Activated CD8-positive, alpha-beta T cell treated with anti-CD3 and anti-CD28 coated beads, Interleukin-2, amount 10 ng/mL, durations not matched to agents 7 days and 5 days (primary cell): ENCODE measurements at places on chromosomes 2 and 18.

- no peak for DNase-seq
Measured at GRCh38 chr2:225683258-225683657, 283.7 kb downstream of the NYAP2 start.

GRCh38 chr2:69422198-69422597 lies 15.0 kb downstream of the NFU1 start:
- no peak for DNase-seq

DNA sequence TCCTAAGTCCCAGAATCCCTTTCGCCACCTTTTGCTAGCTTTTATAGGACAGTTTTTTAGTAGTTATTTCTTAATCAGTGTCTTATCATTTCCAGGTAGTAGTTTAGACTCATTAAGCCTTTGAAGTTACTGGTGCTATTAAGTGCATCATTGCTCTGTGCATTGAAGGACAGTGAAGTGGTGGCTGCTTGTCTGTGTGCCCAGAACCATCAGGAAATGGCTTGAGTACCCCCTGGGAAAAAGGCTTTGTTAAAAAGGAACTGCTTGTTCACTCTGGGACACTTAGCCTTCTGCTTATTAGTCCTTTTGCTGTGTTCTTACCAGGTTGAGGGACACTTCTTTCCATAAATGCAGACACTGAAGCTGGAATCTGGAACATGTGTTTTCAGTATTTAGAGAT lies 30.0 kb downstream of the DTNA start:
- no peak for DNase-seq

- DNase-seq = no peak
Measured at GRCh38 chr2:229270551-229271410, at the start of gene PID1. Gene PID1, minus strand, starts transcription at chr2:229271287. Its CDS starts 244 bp downstream, at chr2:229271043.

DNA sequence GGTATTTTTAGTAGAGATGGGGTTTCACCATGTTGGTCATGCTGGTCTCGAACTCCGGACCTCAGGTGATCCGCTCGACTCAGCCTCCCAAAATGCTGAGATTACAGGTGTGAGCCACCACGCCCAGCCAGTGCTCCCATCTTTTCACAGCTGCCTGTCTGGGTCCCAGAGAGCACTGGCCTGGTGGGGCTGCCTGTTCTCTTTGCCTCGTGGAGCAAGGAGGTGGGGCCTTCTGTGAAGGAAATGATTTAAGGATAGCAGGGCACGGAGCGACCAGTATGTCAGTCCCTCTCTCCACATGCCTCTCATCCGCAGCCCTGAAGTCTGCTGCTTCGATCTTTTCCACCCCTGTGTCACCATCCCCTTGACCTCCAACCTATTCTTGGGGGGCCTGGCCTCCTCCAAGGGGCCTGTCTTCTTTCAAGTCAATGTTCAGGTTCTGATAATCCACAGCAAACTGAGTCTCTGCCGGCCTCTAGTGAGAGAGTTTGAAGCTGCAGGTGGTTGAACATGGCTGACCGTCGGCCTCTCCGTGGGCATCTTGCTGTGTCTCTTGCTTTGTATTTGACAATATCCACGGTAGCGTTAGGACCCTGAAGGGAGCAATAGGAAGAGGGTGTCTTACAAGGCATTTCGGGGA lies 28.2 kb upstream of the GIGYF2 start:
- DNase-seq = no peak

DNA sequence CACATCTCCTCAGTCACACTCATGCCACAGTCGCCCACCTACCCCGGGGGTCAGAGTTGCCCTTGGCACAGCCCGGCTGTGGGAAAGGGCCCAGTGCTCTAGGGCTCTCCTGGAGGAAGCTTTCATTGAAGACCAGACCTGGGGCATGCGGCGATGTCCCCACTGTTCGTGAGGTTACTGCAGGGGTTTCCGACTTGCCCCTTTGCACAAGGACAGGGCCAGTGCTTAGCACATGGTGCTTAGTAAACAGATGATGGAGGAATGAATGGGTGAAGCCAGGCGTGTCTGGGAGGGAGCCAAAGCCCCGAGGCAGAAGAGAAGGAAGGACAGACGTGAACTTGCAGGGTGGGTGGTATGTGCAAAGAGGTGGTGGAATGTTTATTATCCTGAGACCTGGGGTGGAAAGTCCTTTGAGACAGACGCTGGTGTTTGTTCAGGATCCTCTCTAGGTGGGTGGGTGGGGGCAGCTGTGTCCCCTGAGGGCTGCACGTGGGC lies 205.9 kb upstream of the ARL4C start:
- no peak for DNase-seq

DNA sequence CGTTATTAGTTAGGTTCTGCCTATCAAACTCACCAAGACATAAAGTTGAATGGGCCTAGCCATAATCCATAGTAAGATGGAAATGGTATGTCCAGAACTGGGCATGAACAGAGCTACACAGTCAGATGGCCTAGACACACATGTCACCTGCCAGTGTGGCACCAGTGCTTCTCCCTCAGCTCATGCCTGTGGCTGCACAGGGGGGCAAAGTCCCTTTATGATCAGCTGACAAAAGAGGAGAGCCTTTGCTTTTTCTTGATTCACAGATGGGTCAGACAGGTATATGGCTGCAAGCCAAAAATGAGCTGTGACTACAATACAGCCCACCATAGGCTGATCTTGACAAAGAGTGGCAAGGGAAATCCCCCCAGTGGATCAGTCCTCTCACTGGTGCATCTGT lies 28.3 kb upstream of the STARD7 start:
- DNase-seq = no peak

- DNase-seq = no peak
Measured at GRCh38 chr2:73036766-73037165, 34.7 kb downstream of the SFXN5 start.
